ENCODE measurements at places on chromosomes 16 and 17.

DNA sequence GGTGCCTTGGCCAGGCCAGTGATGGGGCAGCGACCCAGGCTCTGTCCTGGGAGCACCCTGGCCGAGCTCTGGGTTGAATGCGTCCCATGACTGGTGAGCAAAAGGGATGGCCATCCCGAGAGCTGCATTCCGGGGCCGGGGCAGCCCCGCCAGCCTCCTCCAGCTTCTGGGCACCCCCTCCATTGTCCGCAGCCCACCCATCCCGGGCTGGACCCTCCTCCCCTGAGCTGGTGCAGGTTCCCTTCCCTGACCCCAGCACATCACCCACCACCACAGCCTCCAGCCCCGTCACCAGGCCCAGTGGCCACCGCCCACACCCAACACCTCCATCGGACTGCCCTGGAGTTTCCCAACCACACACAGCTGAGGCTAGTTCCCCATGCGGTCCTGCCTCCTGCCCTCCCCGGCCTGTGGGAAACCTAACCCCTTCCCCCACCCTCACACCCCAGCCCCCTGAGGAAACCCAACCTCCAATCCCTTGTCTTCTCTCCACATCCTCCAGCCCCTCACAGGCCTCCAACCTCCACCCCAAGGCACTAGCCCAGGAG is 16.2 kb upstream of the PVALEF start:
- no peak for DNase-seq

GRCh38 chr17:63919311-63919723 is 678 bp upstream of the GH1 start:
- no peak for DNase-seq

DNA sequence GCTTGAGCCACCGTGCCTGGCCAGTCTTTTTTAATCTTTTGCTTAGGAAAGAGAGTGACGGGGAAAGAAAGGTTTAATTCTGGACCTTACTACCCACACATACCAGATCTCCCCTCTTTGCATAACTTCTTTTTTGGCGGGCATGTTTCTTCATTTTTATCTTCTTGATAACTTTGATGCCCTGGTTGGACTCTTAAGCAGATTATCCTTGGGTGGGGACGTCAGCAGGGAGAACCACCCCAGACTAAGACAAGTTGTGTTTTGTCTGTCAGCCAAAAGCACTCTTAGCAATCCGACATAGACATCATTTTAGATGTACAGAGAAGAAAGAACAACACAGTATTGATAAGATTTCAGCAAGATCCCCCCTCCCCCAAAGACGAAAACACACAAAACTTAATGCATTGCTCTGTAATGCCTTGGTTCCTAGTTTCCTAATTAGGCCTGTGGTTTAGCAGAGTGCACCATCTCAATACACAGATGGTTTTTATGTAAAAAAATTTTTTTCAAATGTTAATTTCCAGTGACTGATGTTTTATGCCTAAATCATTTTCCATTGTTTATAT is 99.9 kb downstream of the MSI2 start:
- no peak for DNase-seq

DNA sequence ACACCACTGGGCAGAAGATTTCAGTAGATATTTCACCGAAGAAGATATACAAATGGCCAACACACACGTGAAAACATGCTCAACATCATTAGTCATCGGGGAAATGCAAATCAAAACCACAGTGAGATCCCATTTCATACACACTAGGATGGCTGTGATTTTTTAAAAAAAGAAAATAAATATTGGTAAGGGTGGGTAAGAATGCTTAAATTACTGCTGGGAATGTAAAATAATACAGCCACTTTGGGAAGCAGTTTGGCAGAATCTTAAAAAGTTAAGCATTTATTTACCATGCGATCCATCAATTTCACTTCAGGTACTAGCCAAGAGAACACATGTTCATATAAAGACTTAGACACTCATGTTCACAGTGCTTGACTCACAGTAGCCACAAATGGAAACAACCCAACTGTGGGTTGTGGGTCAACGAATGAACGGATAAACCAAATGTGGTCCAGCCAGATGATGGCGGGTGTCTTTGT is 6.5 kb upstream of the C16orf74 start:
- peak; percentile 30 for DNase-seq

- no peak for DNase-seq
Observed at GRCh38 chr16:55035029-55035428, 104.4 kb downstream of the IRX5 start.

DNA sequence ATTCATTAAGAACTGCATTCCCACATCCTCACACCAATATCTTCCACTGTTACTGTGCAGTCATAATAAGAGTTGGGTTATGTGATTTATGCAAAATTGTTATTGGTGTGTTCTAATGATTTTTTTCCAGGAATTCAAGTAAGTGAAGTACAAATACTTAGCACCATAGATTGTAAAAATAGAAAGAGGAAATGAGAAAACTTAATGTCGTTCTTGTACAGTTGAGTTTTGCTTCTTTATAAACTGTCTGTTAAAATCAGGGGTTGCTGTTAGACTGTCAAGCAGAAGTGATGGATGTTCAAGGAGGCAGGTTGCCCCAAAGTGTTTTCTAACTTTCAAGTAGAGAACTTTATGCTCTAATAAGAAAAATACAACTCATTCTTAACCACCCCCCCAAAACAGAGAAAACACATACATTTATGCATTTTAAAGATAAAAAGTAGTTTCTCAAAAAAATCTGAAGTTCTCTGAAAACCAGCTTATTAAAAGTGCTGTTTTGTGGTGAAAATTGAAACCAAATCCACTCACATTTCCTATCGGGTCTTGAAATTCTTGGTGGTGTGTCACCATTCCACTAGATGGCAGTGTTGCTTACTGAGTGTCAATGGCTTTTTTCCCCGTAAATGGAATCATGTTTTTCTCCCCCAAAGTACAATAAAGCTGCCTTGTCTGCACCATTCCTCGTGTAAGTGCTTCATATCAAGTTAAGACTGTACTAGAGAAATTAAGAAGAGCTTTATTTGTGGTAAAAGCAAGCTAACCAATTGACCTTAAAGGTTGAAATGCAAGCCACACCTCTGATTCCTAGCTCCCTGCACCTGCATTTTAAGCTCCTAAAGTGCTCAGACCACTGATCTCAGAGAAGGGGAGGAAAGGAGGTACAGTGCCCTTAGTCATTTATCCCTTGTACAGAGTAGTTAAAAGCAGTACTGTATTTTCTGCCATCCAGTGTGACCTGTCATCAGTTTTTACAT is 4.7 kb upstream of the IGSF6 start:
- no peak for DNase-seq

DNA sequence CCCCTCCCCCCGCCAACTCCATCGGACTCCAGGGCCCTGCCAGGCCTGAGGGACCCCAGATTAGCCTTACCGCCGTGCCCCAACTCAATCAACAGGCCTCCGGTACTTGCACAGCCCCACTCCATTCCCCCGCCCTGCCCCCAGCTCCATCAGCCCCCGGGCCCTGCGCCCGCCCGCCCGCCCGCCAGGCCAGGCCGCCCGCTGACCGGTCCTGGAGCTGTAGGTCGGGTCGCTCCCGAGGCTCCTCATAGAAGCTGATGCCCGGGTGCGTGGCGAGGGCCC is 308 bp downstream of the GTF3C1 start:
- DNase-seq, result no peak

DNA sequence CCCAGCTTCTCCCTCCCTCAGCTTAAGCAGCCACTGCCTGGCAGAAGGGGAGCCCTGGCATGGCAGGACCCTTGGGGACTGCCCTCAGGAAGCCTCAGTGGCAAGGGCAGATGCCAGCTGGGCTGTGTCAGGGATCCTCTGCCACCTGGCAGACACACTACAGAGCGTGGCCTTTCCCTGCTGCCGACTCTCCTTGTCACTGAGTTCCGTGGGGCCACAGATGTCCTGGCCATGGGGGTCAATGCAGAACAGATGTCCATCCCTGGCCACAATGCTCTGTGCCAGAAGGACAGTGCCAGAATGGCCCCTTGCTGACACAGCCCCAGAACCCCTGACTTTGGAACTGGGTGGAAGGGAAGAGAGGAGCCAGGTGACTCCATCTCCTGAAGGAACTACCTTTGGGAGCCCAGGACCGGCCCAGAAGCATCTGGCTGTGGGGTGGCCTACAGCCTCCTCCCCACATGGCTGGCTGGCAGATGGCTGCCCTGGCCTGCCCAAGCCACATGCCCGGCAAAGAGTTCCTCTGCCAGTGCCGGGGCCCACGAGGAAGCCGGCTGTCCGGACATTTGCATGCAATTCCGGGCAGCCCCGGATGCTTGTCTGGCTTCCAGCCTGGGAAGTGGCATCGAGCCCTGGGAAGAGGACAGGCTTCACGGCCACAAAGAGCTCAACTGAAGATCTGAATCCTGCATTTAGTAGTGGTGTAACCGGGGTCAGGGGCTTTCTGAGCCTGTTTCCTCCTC is 24.1 kb downstream of the NPTX1 start:
- DNase-seq, result no peak

- peak; percentile 73 for DNase-seq
Observed at GRCh38 chr16:66741169-66741900, 10.1 kb downstream of the DYNC1LI2 start.

- no peak for DNase-seq
Observed at GRCh38 chr17:8713878-8714277, 30.8 kb downstream of the CCDC42 start.

- DNase-seq, result no peak
Observed at GRCh38 chr17:6713130-6713917, at the start of gene SLC13A5. SLC13A5 (minus strand) TSS chr17:6713369; CDS start chr17:6713333, 36 bp downstream.

DNA sequence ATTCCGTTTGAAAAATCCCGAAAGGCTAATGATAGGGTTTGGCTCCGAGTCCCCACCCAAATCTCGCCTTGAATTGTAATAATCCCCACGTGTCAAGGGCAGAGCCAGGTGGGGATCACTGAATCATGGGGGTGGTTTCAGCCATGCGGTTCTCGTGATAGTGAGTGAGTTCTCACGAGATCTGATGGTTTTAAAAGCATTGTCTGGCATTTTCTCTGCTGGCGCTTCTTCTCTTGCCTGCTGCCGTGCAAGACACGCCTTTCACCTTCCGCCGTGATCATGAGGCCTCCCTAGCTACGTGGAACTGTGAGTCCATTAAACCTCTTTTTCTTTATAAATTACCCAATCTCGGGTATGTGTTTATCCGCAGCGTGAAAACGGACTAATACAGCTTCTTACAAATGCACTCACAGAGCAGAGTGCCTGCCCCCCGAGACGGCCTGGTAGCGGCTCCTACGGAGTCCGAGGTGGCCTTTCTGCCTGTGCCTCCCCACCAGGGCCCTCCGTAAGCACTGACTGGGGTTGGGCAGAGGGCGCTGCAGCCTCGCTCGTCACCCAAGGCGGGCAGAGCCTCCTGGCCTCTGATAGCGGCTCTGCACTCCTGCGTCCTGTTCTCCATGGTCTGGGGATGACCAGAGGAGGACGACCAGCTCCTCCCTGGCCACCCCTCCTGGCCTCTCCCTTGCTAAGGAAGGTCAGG is 131.7 kb downstream of the FOXL1 start:
- no peak for DNase-seq

DNA sequence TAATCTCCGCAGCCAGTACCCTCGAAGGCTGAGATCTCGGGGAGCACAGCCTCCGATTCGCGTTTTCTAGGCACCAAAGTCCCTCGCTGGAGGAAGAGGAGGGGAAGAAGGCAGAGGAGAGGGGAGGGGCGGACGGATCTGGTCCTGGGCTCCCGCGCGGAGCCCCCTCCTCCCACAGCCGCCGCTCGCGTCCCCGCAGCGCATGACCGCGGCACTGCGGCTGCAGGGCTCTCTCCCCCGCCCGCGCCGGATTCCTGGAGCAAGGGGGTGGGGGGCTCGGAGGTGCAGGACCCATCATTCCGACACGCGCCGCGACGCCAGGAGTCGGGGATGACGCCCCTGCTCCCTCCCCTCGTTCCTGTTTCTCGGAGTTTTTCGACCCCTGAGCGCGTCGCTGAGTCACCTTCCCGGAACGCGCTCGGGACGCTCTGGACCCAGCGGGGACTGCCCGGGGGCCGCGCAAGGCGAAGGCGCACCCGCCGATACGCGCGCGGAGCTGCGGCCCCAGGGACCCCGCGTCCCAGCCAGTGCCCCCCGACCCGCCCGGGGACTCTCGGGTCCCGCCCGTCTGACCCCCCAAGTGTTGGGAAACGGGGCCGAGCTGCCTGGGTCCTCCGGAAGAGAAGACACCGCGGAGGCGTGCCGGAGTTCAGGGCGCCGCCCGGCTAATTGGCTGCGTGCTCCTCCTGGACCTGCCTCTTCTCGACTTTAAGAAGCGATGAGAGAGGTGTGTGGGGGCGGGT is 1.4 kb upstream of the SPHK1 start:
- peak; percentile 39 for DNase-seq

- no peak for DNase-seq
Observed at GRCh38 chr16:27198451-27199234, 4.7 kb upstream of the KDM8 start.

GRCh38 chr16:3510416-3510815 is 9.6 kb downstream of the CLUAP1 start:
- DNase-seq, result no peak

DNA sequence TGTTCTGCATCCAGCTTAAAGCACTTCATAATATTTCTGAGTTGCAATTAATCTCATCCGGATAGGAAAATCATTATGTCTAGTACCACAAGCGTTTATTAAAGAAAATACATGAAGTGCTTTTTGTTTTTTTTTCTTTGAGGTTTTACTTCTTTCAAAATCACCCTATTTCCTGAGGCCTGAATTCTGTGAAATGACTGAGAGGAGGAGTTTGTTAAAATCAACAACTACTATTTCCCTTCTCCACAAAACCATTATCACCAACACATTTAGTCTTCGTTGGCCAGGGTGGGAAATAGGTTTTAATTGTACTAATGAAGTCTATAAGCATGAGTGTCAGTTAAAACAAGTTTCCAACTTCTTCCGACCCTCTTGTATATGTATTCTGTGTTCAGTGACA is 50.7 kb upstream of the ADCY7 start:
- DNase-seq, result no peak

GRCh38 chr17:41736983-41737679 is 2.7 kb upstream of the HAP1 start:
- no peak for DNase-seq

DNA sequence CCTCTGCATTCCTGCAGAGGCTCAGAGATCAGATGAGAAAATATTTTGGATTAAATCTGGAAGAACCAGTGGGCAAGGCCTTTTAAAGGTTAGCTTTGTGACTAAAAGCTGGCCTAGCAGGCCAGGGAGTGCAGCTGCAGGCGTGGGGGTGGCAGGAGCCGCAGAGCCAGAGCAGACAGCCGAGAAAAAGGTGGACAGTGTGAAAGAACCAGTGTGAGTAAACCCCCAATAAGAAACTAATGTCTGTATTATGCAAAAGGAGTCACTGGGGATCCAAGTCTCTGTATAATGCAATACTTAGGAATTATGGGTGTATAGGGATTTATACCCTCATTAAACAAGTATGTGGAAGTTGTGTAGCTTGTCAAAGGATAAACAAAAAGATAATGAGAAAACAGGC is 21.4 kb upstream of the SPACA3 start:
- DNase-seq, result no peak

All from HS-27A (cell line).